ENCODE measurements at places on chromosomes 13 and 19.

GRCh38 chr13:74977498-74977897 lies 504.5 kb downstream of the TBC1D4 start:
- DNase-seq: no peak

GRCh38 chr19:46497773-46498172 lies 2.1 kb upstream of the PNMA8B start:
- DNase-seq: no peak

DNA sequence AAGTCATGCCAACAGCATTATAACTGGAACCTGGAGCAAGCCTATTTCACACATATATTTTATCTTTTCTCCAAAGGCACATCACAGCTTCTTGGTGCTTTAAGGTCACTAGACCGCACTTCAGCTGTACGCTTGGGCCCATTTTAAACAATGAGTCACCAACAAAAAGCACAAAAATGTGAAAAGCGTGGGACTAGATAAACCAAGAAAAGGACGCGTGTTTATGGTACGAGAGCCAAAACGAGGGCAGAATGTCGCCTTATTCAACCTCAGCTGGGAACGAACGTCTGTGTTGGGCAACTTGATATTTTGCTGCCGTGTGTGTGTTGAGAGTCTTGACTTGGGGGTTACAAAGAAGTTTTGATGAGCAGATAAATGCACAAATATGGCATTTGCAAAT lies 9.2 kb upstream of the EHD2 start:
- DNase-seq: no peak

DNA sequence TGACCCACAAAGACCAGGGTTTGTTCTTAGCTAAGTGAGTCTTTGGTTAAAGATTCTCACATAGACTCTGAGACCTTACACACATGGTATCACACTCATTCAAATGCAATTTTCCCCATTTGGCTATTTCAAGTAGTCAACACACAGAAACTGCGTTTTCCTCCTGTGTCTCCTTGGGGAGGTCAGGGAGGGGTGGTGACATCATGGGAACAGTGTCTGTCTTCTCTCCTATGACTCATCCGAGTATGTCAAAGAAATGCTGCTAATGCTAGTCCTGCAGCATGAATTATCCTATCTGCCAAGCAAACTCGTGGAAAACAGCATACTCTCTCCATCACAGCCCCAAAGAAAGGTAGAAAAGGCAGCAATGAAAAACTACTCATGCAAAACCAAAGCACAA lies 100.2 kb downstream of the ENOX1 start:
- peak; percentile 22 for DNase-seq

DNA sequence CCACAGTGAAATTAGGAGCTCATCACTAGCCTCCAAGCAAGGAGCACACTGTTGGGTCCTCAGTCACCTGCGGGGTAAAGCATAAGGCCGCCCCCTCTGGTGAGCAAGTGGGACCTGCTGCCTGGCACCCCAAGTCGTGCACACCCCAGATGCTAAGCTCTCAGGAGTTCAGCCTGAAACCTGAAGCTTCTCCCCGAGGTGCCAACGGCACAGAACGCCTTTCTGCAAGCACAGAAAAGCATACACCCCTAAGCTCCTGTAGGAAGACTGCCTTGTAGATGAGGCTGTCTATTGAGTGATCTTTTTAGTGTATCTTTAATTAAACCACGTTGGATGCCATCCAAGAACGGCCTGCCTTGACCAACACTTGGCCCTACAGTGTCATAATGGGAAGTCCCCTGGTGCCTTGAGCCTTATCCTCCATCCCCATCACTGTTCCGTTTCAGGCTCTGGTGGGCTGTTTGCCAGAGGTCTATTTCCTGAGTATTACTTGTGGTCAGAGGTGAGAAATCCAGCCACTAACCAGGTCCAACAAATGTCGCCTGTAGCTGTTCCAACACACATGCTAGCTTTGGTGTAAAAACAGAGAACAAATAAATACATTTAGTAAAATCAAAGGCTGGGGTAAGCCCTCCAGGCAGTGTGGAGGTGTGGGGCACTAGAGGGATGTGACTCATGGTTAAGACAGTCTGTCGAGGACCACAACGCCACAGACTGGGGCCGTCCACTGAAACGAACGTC lies 44.8 kb downstream of the C13orf42 start:
- DNase-seq: peak; percentile 2

DNA sequence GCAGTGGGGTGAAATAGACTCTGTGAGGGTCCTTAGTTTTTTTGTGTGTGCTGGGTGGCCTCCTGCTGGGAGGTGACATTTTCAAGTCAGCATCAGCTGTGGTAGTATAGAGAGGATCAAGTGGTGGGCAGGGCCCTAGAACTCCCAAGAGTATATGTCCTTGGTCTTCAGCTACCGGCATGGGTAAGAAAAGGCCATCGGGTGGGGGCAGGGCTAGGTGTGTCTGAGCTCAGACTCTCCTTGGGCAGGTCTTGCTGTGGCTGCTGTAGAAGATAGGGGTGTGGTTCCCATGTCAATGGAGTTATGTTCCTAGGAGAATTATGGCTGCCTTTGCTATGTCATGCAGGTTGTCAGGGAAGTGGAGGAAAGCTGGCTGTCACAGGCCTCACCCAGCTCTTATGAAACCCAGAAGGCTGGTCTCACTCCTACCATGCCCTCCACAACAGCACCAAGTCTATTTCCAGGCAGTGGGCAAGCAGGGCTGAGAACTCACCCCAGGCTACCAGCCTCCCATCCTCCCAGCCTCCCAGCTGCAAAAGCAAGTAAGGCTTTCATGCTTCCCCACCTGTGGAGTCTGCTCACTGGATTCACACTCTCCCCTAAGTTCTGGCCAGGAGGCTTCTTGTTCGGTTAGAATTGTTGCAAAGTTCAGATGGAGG lies 130.6 kb upstream of the SOX1 start:
- no peak for DNase-seq

DNA sequence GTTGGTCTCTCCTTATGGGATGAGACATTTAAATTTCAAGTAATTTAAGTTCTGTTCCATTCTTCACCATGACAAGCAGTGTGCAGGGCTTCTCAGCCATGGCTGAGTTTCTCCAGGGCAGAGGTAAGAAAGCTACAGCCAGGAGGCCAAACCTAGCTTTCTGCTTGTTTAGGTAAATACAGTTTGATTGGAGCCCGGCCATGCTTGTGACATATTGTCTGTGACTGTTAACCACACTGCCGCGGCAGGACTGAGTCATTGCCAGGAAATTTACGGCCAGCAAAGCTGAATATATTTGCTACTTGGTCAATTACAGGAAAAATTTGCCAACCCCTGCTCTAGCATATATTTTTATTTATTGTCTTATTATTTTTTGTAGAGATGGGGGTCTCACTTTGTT lies 10.7 kb downstream of the NLRP8 start:
- peak; percentile 22 for DNase-seq

All from HTR-8/SVneo (cell line).